T follicular helper cell (primary cell): ENCODE measurements at places on chromosomes 5 and 9.

DNA sequence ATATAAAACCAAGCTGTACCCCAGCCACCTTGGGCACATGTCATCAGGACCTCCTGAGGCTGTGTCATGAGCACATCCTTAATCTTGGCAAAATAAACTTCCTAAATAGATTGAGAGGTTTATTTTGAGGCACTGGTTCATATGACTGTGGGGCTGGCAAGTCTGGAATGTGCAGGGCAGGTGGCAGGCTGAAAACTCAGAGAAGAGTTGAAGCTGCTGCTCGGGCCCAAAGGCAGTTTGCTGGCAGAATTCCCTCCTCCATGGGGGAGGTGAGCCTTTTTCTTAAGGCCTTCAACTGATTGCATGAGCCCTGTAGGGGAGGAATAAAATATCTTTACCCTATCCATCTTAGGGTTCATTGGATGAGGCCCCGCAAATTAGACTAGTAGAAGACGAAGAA lies 72.2 kb upstream of the CDK20 start:
- no peak for DNase-seq

DNA sequence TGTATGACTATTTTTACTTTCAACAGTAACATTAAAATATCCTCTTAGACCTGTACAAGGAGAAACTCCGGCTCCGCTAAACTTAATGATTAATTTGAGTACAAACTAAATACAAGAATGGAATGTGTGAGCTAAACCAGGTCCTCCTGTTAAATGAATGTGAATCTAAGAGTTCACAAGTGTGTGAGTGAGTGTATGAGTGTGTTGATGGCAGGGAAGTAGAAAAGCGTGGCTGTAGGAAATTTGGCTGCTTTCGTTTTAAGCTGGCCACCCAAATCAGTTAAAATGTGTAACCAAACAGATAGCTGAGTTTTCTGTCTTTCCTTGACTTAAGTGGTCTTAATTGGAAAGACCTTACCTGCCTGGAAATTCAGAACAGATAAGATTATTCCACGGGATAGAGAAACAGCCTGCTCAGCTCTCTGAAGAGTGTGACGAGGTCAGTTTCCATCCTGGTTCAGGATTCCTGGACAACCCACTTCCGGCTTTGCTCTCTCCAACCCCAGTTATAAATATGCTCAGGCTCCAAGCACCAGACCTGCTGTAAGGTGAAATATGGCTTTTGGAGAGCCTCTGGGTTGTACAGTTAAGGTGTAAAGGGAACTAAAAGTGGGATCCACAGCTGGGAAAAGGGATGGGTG lies 908.6 kb upstream of the EDIL3 start:
- no peak for DNase-seq

GRCh38 chr5:132411304-132412013 lies 41.9 kb downstream of the SLC22A5 start:
- no peak for DNase-seq

DNA sequence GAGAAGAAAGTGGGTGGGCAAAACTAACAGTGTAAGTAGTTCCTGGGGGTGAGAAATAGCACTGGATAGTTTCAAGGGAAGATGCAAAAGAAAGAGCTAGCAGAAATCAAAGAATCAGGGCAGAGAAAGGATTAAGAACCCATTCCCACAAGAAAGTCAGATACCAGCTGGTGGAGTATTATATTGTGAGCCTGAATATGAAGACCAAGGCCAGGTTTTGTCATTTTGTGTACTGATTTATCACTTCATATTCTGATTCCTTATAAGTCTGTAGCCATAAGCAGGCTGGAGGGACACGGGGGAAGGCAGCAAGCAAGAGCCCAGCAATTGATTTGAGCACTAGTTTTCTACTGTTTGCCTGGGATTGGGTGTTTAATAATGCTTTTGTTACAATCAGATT lies 80.2 kb downstream of the FREM1 start:
- DNase-seq: no peak

DNA sequence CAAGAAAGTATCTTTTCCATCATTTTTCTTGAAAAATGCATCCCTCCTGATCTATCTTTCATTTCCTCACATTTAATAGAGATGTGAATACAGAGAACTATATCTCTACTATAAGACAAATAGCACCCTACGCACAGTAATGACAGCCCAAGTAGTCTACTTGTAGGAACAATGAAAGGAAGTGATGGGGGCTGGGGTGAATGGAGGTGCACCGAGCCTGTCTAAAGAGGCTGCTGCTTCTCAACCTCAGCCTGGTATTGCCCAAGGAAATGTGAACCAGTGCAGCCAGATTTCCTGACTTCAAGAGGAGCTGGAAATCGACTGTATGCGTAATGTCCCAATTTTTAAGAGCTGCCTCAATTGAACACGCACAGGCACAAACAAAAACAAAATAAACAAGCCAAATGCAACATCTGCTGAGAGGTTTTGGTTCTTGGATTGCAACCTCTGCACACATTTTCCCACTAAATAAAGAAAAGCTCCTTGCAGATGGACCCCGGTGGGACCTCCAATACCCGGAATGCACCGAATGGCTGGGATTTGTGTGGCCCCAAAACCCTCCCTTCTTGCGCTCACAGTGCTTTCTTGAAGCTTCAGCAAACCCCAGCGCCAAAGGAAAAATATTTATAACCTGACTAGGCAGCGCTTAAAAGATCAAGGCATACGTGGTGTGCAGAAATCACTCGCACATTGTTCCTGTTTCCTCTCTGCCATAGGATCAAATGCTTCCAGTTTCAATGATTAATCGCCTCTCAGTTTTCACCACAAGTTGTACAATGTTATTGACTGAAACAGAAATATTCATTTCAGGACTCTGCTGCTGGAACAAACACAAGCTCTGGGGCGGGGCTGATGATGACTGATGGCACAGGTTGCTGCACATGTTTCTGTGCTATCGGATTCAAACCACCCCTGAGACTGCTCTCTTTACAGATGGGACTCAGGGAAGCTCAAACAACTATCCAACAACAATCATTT lies 68.3 kb downstream of the KCNIP1 start:
- no peak for DNase-seq

DNA sequence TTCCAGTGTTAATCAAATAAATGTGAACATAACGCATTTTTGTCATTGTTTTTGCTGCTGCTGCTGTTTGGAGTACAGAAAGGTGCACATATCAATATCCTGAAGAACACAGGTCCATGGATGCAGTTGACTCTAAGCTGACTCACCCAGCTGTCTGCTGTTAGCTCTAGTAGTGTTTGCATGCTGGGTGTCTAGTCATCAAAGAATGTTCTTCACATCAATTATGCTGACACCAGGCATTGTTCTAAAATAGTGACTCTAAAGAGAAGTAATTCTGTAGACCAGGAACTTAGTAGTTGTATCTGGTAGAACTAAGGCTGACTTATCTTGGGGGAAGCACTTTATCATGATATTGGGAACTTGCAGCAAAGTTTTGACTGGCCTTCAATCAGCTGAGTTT lies 55.7 kb upstream of the DPYSL3 start:
- DNase-seq: no peak

- DNase-seq: no peak
Measured at GRCh38 chr5:32604800-32605765, 19.7 kb downstream of the SUB1 start.

DNA sequence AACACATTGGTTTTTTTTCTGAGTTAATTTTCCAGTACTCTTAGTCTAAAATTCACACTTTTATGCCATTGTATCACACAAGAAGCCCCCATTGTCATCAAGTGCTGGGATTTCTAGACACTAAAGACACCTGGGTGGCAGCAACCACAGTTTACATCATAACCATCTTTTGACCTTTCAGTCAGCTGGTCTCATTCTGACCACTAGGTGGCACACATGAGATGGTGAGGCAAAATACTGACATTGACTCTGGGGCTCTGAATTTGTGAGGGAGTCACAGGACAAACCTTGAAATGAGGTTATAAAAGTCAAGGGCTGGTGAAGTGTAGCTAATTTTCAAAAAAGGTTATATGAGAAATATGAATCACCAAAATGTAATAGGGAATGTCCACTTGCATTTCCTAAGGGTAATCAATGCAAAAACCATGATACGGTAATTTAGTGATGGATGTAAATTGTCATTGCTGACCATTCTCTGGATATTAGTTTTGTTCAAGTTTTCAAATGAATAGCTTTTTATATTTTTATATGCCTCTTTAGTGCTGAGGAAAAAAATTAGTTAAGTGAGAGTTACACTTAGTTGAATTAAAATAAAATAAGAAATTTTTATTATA lies 229.4 kb downstream of the DMAC1 start:
- DNase-seq: peak; percentile 38

DNA sequence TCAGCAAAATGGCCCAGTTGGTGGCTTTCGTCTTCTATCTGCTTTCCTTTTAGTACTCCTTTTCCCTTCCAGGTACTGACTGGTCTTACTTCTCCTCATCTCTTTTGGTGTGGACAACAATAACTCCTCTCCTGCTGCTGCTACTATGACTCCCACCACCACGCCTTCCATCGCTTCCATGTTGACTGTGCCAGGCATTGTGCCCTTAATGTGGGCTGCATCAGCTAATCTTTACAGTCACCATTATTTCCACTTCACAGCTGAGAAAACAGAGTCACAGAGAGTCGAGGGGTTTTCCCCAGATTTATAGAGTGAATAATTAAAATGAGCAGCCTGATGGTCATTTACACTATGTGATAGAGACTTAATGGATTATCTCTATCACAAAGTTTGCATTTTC lies 184.9 kb upstream of the IL12B start:
- DNase-seq: no peak

DNA sequence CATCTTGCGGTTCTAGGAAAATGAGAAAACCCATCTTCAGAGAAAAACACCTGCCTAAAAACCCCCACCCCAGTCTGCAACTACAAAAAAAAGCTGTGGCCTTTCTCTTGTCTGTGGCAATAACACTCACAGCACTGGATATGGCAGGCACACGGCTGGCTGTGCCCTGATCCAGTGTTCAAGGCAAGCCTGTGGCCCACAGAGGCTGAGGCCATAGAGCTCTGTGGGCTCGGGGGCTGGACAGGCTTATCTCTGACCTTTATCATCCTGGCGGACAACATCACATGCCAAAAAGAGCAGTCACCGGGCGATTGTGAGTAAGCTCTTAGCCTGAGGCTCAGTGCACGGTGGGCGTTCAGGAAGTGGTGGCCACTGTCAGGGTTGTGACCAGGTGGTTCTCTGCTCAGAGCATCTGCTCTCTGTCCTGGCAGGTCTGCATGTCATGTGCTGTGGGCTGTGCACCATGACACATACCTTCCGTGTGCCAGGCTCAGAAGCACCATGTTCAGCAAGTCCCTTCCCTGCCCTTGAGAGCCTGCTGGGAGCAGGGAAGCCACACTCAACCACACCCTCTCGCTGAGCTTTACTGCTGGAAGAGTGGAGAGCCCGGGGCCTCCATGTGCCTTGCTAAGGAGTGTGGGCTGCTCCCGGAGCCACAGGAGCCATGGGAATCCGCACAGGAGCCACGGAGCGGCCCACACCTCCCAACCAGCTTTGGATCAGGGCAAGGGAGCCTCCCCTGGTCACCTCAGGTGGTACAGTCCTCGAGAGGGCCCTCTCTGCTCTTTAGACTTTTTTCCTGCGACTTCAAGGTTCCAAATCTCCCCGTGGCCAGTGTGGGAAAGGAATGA lies 34.6 kb upstream of the WDR38 start:
- DNase-seq: no peak

GRCh38 chr5:75667586-75667985 lies 49.7 kb downstream of the POC5 start:
- DNase-seq: no peak

- DNase-seq: no peak
Measured at GRCh38 chr9:128232528-128233428, 29.6 kb downstream of the DNM1 start.

DNA sequence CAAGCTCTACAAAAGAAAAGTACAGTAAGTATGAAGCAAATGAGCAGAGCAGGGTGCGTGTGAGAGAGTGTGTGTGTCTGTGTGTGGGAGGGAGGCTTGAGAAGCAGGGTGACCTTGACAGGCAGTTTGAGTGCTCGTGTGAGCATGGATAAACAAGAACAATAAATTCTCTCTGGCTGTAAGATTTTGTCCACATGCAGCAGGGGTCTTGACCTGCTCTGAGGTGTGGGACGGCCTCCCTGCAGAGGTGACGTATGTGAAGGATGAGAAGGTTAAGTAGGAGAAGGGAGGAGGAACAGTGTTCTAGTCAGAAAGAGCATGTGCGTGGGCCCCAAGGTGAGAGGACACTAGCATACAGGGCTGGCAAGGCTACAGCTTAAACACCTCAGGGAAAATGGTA lies 49.0 kb downstream of the SPTLC1 start:
- DNase-seq: no peak

DNA sequence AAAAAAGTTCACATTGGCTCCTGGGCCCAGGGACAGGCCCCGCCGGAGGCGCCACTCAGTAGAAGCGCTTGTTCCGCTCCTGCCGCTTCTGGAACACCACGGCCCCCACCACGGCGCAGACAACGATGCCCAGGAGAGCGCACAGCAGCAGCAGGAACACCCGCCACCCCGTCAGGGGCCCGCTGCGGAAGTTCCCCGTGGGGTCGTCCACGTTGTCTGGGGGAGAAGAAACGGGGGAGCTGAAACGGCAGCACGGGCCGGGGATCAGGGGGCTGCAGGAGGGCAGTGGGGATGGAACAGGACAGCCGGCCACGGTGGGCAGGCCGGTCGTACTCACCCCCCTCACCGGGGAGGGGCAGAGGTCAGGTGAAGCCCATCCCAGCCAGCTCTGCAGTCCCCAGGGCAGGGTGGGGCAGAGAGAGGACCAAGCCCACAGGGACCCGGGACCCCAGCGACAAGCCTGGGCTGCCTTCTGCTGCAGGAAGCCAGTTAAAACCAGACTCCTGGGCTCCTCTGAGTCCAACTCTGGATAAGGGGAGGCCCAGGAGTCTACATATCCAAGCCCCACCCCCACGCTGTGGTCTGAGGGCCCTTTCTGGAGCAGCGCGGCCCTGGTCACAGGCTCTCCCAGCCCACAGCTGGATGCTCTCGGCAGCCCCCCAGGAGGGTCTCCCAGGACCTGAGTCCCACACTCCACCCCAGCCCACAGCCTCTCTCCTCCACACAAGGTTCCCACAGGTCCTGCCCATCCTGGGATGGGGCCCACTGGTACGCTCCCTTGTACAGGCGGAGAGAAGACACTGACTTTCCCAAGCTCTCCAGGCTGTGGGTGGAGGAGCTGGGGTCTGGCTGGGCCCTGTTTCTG lies 19.2 kb downstream of the LMAN2 start:
- DNase-seq: no peak

GRCh38 chr5:78533356-78533755 lies 115.2 kb downstream of the LHFPL2 start:
- DNase-seq: no peak

GRCh38 chr5:74648835-74649293 lies 8.3 kb upstream of the ENC1 start:
- DNase-seq: no peak

GRCh38 chr5:126449751-126450271 lies 26.6 kb downstream of the GRAMD2B start:
- DNase-seq: peak; percentile 37

DNA sequence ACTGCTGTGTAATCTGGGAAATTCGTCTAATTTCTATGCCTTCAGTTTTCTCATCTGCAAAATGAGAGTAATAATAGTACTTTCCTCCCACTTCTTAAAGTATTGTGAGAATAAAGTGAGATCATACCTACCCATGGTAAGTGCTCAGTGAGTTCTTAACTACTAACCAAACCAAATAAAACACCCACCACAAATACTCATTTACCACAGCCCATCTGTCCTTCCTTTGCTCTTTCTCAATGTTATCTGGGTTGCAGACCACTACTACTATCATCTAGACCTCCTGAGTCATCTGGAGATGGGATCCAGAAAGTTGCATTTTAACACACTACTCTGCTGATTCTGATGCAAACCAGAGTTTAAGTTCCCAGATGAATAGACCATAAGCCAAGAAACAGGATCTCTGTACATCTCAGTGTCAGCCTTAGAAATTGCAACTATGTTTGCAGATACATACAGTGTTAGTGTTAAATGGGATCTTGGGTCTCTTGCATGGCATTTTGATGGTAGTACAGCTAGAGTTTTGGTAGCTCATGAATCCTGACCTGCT lies 105.4 kb upstream of the ATP10B start:
- DNase-seq: no peak
